Epithelial cell of proximal tubule (primary cell): ENCODE measurements at places on chromosomes 1 and 21.

DNA sequence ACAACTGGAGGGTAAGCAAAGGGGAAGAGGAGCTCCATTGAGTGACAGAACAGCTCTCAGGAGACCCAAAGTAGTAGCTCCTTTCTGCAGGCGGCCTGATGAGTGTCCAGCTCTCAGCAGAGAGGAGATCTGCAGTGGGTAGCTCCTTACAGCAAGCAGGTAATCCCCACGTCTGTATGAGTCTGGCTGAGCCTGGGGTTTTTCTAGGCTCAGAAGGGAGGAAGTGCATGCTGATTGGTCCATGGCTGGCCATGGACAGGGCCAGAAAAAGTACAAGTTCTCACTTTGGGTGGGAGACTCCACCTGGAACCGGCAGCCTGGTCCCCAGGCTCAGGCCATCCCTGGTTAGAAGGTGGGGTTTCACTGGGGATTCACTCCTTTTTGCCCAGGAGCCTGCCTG, 50.9 kb upstream of the SCYL3 start:
- DNase-seq, result no peak

- DNase-seq, result no peak
Observed at GRCh38 chr21:45039317-45040156, 34.8 kb upstream of the ADARB1 start.

DNA sequence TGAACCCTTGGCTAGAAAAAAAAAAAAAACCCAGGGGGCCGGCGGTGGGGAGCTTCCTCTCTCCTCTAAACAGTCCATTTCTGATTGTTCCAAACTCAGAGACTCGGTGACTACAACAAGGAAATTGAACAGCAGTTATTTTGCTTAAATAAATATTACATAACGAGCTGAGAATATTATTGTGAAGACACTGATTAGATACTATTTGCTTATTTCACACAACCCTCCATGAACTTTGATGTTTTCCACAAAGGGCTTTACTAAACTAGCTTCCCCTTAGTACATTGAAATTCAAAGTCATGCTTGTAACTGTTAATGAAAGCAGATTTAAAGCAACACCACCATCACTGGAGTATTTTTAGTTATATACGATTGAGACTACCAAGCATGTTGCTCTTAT, at the start of gene CFHR5:
Gene CFHR5 (plus strand): TSS at position 279 of the 400 bp plus-strand sequence. CDS start 109 bp downstream, at position 388.
- no peak for DNase-seq

DNA sequence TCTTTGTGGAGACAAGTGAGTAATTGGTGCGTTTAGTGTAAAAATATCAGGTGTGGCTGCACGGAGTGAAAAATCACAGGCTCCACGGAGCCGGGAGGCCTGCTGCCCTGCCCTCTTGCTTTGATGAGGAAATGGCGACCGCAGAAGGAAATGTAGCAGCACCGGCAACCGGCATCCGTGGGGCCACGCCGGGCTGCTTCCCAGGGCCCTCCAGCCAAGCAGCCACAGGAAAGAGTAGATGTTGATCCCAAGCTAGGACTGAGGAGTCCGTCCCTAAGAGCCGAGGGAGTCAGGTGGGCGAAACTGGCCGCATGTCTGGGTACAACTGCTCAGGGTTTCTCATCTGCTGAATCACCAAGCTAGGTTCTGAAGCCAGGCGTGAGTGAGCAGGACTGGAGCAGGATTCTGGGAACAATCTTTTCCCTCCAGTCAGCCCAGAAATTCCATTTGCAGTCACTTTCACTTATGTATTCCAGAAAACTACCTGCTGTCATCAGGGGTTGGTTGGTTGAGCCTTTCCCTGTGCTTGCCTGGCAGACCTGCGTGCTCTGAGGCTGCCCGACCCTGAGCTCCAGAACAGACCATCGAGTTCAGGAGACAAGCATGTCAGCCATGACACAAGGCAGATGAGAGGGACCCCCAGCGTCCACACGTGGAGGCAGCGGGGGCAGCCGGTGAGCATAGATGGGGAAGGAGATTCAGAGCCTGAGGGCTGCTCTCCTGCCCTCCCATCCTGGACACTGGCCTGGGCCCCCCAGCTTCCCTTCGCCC, 5.8 kb upstream of the ITGB2 start:
- DNase-seq, result no peak

DNA sequence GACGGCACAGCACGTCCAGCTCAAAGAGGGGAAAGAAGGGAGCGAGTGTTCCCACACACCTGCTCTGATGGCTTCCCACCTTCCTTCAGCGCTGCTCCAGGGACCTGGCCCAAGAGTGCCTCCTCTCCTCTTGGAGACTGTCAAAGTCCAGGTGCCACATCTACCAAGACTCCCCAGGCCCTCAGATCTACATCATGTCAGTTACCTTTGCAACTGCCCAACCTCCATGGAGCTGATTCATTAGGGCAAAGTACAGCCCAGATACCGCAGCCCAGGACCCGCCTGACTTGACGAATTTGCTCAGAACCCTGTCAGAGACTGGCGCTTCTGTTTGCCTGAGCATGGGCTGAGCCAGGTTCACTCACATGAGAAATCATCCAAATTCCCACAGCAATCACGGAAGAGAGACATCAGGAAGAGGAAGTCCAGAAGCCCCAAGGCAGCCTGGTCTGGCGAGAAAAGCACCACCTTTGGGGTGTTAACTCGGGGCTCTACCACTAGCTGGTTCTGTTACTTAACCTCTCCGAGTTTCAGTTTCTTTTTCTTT, at the start of gene SEC16B:
Gene SEC16B (minus strand): TSS at position 234 of the 547 bp plus-strand sequence. CDS start 2,077 bp downstream, outside the sequence.
- peak; percentile 67 for DNase-seq

- DNase-seq, result no peak
Observed at GRCh38 chr1:48498096-48498791, 26.2 kb upstream of the SPATA6 start.

DNA sequence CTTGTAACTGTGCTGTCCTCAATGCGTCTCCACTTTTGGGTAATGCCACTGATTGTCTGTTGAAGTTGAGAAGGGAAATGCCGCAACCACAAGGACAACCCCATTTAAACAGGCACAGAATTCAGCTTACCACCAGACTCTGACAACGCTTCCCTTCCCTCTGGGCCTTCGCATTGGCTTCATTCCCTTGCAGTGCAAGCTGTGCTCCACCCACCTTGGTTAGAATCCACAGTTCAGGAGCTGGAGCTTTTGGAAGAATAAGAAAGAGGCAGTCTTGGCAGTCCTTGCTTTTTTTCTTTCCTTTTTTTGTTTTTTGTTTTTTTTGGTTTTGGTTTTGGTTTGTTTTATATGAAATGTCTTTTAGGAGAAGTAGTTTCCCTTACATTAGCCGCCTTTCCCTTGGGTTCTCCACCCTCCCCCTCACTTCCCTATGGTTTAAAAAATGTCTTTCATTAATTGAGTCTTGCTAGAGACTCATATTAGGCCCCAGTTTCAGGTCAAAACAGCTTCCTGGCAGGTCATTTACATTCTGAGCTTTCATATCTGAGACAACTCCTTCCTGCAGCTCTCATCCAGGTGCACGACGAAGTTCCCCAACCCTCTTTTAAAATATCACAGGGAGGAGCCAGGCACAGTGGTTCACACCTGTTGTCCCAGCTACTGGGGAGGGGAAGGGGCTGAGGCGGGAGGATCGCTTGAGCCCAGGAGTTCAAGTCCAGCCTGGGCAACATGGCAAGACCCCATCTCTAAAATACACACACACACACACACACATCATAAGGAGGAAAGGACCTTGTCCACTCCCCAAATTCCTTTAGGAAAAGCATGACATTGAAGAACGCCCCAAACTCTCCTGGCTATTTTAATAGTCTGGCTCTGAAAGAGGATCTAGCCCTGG, 20.7 kb upstream of the LAX1 start:
- no peak for DNase-seq

- DNase-seq, result no peak
Observed at GRCh38 chr1:93679546-93679945, 2.1 kb downstream of the BCAR3 start.

DNA sequence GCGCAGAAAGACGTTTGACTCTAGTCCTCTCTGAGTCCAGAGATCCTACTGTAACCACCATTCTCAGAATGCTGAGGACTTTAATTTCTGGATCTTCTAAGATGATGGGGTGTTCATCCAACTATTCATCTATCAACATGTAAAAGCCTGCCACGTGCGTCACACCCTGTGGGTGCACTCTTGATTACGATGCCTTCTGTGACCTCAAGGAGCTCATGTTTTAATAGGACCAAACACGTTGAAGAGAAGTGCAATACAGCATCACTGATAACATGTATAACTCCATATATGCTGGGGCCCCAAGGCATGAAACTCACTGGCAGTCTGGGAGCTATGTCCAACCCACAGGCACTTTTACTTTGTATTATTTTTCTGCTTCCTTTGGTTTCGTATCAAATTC, 19.0 kb downstream of the KIAA0040 start:
- no peak for DNase-seq

DNA sequence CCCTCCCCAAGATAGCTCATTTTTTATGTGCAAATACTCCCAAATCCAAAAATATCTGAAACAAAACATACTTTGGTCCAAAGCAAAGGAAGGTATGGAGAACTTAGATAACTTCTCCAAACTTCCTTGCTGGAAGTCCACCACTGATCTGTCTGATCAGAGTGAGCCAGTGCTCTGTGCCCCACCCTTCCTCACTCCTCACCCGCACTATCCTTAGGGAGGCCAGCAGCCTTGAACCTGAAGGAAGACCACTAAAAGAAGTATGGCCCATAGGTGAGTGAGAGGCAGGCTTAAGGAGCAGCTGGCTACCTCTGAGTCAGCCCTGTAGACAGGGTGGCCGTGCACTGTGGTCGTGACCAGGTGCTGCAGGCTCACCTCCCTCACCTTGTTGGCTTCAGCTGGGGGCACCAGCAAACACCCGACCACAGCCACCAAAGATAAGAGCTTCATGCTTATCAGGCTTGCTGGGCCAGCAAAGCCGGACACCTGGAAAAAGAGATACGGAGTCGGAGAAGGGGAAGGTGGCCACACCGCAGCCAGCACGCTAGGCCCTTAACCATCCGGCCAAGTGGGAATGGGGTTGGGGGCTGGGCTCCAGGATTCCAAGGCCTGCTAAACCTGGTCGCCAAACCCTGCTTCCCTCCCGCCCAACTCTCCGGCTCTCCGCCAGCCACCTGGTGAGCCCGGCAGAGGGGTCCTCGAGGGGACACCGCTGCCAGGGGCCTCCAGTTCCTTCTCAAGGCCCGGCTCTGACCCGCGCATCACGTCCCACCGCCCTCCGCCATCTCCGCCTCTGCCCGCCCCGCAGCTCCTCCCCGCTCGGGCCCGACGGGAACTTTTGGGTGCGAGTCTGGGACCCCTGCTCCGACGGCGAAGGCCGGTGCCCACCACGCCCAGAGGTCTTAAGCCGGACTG, 543 bp downstream of the TMEM9 start:
- DNase-seq, result no peak

GRCh38 chr1:192601143-192601542, 25.6 kb downstream of the RGS1 start:
- no peak for DNase-seq

GRCh38 chr1:18407166-18408045, 73.3 kb upstream of the KLHDC7A start:
- DNase-seq, result no peak

- DNase-seq, result no peak
Observed at GRCh38 chr1:204499511-204500468, 5.2 kb upstream of the PIK3C2B start.

DNA sequence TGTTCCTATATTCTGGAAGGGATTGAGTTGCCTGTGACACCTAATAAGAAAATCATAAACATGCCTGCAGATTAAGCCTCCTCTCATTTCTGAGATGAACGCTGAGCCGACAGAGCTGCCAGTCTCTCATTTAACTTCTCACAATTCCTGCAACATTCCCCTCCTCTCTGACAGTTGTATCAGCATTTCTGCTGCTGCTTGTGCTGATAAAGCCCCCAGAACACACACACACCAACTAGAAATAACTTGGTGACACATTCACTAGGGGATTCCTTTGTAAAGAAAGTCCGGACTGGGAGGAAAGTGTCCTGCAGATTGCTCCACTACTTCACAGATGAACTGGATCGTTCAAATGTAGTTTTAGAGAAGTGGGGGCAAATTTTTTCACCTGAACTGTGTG, 437.3 kb downstream of the PLA2G4A start:
- no peak for DNase-seq

GRCh38 chr1:29452463-29453230, 216.3 kb downstream of the PTPRU start:
- DNase-seq, result no peak

DNA sequence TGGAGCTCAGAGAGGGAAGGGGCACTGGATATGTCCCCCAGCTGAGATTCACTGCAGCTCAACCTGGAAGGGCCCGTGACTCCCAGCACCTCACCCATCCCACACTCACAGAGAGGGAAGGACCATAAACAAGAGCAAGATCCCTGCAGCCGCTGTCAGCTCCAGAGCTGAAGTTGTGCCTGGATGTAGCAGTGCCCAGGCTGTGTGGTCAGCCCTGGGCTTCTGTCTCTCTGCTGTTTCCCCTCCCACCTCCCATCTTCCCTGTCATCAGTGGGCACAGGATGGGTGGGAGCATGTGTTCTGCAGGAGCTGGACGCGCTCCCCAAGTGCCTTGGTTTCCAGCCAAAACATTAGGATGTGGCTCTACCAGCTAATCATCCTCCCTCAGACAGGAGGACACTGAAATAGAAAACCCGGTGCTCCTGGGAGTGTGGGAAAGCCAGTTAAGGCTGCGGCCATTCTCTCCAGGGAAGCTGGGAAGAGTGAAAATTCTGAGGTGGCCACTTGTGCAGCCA, 282.7 kb downstream of the NPHP4 start:
- no peak for DNase-seq

DNA sequence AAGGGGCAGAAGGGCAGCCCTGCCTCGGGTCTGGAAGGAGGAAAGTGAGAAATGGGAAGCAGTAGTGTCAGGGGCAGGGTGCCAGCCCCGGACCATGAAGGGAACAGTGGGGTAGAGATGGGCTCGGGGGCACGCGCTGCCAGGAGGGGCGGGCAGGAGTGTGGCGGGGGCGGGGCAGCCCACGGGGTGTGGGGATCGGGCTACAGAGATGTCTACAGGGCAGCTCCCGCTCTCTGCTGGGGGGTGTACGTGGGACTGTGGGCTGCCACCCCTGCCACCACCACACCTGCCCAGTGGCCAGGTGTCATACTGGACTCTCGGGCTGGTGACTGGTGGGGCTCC, 7.4 kb downstream of the ARHGEF16 start:
- no peak for DNase-seq

GRCh38 chr1:49163031-49163430, 386.3 kb upstream of the BEND5 start:
- peak; percentile 70 for DNase-seq

DNA sequence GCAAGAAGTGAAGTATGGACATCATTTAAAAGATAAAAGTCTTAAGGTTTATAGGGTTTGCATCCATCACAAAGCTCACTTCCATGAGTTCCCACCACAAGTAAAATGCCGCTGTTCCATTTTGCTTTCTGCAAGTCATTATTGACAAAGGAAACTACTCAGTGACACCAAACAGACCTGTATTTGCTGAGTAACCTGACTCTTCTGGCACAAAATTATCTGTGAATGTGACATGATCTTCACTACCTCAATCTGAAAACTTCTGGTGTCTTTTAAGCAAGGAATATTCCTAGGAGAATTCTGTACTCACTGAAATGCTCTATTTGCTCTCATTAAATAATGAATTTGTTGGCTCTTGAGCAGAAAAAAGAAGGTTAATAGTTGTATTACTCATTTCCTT, 1077.4 kb upstream of the ADGRL4 start:
- DNase-seq, result no peak

GRCh38 chr1:116397728-116398127, 24.7 kb downstream of the ATP1A1 start:
- no peak for DNase-seq

- DNase-seq, result no peak
Observed at GRCh38 chr1:52028328-52028727, 5.3 kb downstream of the KTI12 start.

GRCh38 chr1:29471487-29472313, 235.4 kb downstream of the PTPRU start:
- no peak for DNase-seq
